ENCODE measurements at places on chromosomes 1 and 21. TPM values are rescaled to one million over a fixed set of nuclear protein-coding genes. Genes with fewer than 3 reads are reported as not detected.

Gene OR2G6
- not detected for total RNA-seq

Gene GJA8
- total RNA-seq: not detected

Gene TMEM125
- not detected for total RNA-seq

Gene FCAMR
- total RNA-seq: not detected

Gene TEX50
- total RNA-seq: not detected

Gene TFF1
- total RNA-seq: not detected

Gene RORC
- total RNA-seq: 0.15 TPM

Gene HPCA
- total RNA-seq: 0.15 TPM

Gene ATP6V1G3
- not detected for total RNA-seq

Gene BTBD19
- 1.8 TPM for total RNA-seq

Gene WNT3A
- total RNA-seq: not detected

Gene TMEM201
- 9.2 TPM for total RNA-seq

Gene TMEM50A
- total RNA-seq: 80.4 TPM

Gene IFNAR2
- 1.7 TPM for total RNA-seq

Gene PTGS2
- total RNA-seq: 0.17 TPM

Gene PTAFR
- 0.34 TPM for total RNA-seq

Gene AVPR1B
- not detected for total RNA-seq

Gene VASH2
- total RNA-seq: 3.1 TPM

Gene CCDC27
- total RNA-seq: not detected

Gene RIPPLY3
- not detected for total RNA-seq

Gene TSPAN1
- 0.89 TPM for total RNA-seq

Gene PRMT2
- 80.9 TPM for total RNA-seq

Gene ATP5IF1
- total RNA-seq: 404 TPM

Gene OR2M3
- not detected for total RNA-seq

Gene ESRRG
- under 0.01 TPM for total RNA-seq

Gene CELF3
- total RNA-seq: not detected

Gene C1orf21
- total RNA-seq: 12.1 TPM

Gene PWP2
- 6.7 TPM for total RNA-seq

Gene OLFML3
- 48.5 TPM for total RNA-seq

Gene AKR1A1
- 144 TPM for total RNA-seq

Gene RGS5
- total RNA-seq: 1.0 TPM

Gene PLA2G2F
- not detected for total RNA-seq

Data from bronchus fibroblast of lung (primary cell).